ENCODE measurements at places on chromosomes 6 and 20. TPM values are rescaled to one million over a fixed set of nuclear protein-coding genes. Genes with fewer than 3 reads are reported as not detected.

The TGM3 gene
- total RNA-seq: not detected

The UNC5CL gene
- 0.56 TPM for total RNA-seq

The TUBB2B gene
- total RNA-seq: 5.3 TPM

The CLIC5 gene
- total RNA-seq: 14.8 TPM

The DAAM2 gene
- 51.2 TPM for total RNA-seq

The GTSF1L gene
- total RNA-seq: not detected

The BTBD3 gene
- 18.8 TPM for total RNA-seq

The GJA10 gene
- total RNA-seq: not detected

GRCh38 chr6:137181891-137182653, 8.6 kb upstream of the IL22RA2 start:
- no peak for DNase-seq

DNA sequence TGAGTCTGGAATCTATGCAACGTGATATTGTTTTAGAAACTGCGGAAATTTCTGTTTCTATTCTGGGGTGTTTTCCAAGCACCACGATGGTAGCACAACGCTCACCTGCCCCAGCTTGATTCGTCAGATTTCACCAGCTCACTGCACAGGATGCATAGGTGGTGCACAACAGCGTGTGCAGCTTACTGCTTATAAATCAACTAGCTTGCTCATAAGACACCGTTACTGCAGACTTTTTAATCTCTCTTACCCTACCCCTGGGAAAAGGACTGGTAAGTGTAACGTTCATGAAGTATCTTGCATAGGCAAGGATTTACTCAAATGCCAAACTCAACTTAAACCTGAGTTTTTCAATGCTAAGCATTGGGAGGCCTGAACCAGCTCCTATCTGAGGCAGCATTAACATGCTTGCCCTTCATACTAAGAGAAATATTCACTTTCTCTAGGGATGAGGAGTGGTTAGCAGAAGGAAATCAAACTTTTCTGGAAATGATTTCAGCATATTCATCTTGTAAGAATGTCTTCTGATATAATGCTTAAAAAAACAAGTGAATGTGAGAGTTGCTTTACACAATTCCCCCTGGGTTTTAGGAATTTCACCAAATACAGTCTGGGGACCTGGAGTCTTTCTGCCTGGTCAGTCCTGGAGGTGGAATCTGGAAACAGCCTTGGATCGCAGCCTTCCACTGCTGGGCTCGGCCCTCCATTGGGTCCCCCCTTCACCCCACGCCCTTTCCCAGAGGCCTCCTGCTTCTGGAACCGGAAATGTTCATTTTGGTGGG, 100.6 kb downstream of the DACT2 start:
- peak; percentile 6 for DNase-seq

GRCh38 chr6:37536491-37537190, 36.9 kb upstream of the CCDC167 start:
- DNase-seq: no peak

GRCh38 chr20:25369971-25370370, 20.7 kb downstream of the ABHD12 start:
- no peak for DNase-seq

DNA sequence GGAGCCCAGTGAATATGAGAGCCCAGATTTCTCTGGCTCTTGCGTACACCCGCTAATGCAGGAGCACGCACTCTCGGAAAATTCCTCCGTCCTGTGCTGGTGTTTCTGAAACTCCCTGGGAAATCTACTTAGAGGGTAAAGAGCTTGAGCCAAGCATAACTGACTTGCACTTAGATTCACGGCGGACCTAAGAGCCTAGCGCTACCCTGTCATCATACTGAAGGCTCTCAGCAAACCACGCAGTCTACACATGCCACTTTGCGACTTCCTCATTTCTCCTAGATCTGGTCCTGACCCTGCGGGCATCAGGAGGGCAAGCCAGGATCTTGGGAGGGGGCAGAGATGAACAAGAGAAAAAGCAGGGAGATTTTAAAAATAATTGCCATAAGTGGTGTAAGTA, 324.7 kb downstream of the CD83 start:
- DNase-seq: no peak

DNA sequence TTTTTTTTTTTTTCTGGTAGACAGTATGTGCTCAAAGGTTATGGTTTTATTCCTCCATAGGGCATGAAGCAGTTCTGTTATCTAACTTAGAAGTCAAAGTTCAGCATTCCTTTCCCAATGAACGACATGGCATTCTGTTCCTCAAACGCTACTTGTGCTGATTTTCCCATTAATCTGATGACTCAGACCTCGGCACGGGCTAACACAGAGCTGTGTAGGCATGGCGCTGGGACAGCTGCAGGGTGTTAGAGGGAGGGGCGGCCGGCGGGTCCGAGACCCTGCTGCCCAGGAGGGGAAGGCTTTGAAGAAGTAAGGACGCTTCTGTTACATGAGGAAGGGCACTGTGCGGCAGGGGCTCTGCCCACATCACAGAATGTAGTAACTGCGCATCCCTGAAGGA, 93.6 kb upstream of the AGPAT4 start:
- no peak for DNase-seq

- no peak for DNase-seq
Observed at GRCh38 chr20:63703976-63704748, 3.6 kb downstream of the ARFRP1 start.

GRCh38 chr6:135025775-135026174, 28.8 kb downstream of the HBS1L start:
- no peak for DNase-seq

DNA sequence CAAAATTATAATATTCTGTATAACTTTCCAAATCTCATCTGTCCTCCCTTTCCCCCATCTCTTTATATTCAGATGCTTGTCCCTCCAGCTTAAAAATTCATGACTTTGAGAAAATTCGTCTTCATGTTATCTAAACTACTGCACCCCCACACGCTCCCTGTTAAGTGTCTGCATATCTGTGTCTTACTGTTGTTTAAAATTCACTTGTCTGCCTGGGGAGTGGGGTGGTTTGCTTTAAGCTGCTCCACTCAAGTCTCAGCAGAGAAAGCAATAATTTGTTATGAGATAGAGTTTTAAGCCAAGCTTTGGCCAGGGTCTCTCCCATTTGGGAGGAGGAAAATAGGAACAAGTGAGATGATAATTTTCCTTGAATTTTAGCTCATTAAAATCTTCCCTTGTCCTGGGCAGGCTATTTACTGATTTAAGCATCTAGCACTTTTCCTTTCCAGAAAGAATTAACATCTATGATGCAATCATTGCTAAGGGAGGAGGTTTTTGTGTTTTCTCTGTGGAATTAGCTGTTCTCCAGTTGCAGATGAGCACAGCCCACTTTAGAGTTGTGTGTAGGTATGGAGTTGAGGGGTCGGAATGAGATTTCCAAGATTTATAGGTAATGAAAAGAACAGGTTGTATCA, 36.8 kb downstream of the MTHFD1L start:
- DNase-seq: no peak

- no peak for DNase-seq
Observed at GRCh38 chr20:53210931-53211330, 238.8 kb downstream of the TSHZ2 start.

- no peak for DNase-seq
Observed at GRCh38 chr6:12955956-12956355, 239.4 kb downstream of the PHACTR1 start.

DNA sequence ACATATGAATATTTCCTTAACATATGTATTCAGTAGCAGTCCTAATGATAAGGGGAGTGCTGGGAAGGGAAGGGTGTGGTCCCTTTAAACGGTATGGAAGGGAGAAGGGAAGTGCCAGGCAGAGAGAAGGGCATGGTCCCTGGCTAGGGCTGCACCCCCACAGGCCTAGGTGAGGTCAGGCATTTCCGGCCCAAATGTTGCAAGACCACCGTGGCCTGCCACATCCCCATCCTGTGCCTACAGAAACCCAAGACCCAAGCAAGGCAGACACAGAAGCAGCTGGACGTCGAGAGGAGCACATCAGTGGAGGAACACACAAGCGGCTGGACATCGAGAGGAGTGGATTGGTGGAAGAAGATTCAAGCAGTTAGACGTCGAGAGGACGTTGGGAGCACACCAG, 5.9 kb downstream of the RRAGD start:
- no peak for DNase-seq

GRCh38 chr6:136840276-136841001, 18.0 kb downstream of the PEX7 start:
- no peak for DNase-seq

GRCh38 chr6:31819871-31820299, 4.5 kb downstream of the HSPA1A start:
- DNase-seq: no peak

DNA sequence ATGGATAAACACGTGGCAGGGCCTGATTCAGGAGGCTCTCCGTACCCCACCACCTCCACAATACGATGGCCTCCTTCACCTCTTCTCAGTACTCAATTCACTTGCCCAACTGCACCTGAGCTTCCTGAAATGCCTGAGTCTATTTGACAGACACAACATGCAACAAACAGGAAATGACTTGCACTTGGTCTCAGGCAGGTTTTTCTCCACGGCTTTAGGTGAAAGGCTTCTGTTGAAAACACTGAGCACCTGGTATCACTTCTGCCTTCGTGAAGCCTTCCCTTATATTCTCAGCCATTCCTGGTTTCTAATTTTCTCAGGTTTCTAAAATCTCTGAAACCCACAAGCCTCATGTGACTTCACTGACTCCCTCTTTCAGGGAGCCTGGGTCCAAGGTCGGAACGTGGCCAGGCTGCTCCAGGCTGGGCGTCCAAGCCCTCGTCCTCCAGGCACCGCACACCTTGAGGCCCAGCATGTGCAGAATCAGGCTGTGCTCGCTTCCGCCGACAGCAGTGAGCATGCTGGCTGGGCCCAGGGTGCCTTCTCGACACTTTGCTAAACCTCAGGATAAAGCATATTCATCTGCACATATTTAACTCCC, 34.7 kb downstream of the TAF4 start:
- no peak for DNase-seq

All from omental fat pad (tissue), 4 donors.